Stimulated activated CD4-positive, alpha-beta T cell treated with anti-CD3 and anti-CD28 coated beads, TNF-alpha, amount 100 ng/mL, for 4 hours (primary cell): ENCODE measurements at places on chromosomes 16 and 17.

DNA sequence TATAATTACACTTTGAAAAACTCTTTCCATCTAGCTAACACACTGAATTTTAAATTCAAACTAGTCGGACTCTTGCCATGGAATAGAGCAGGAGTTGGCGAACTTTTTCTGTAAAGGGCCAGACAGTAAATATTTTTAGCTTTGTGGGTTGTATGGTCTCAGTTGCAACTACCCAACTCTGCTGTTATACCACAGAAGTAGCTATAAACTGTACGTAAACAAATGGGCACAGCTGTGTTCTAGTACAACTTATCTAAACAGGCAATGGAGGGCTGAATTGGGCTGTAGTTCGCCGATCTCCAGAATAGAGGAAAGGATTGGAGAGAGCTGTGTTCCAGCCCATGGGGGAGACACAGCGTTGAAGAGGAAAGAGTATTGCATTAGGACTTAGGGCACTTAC, 8.7 kb downstream of the CNTROB start:
- no peak for DNase-seq

DNA sequence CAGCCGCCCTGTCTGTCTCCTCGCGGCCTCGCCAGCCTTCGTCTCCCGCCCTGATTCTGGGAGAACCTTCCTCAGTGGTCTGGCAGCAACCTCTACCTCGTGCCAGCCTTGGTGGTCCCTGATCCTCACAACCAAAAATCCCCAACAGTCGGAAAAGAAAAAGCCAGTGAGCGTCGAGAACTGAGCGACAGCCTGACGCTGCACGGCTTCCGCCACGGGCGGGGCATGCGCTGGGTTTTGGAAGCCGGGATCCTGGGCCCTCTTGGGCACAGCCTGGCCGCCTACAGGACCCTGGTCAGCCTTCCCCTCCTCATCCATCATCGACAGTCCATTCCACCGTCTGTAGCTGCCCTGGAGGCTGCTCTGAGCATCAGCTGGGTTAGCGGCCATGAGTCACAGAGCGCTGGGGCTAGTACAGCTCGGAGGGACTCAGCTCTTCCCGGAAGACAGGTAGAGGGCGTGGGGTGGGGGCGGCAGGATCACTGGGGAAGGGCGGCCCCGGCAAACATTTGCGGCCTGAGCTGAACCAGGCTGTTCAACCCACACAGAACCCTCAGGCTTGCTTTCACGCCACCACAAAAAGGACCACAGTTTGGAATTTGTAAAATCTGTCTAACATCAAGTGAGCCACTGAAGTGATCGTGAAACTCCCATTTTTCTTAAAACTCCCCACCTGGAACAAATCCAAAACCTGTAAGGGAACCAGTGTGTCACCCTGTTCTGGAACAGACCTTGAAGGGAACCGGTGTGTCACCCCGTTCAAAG, 55.4 kb upstream of the DOC2B start:
- DNase-seq: no peak

- DNase-seq: no peak
Measured at GRCh38 chr16:71630808-71631207, 4.8 kb downstream of the MARVELD3 start.

DNA sequence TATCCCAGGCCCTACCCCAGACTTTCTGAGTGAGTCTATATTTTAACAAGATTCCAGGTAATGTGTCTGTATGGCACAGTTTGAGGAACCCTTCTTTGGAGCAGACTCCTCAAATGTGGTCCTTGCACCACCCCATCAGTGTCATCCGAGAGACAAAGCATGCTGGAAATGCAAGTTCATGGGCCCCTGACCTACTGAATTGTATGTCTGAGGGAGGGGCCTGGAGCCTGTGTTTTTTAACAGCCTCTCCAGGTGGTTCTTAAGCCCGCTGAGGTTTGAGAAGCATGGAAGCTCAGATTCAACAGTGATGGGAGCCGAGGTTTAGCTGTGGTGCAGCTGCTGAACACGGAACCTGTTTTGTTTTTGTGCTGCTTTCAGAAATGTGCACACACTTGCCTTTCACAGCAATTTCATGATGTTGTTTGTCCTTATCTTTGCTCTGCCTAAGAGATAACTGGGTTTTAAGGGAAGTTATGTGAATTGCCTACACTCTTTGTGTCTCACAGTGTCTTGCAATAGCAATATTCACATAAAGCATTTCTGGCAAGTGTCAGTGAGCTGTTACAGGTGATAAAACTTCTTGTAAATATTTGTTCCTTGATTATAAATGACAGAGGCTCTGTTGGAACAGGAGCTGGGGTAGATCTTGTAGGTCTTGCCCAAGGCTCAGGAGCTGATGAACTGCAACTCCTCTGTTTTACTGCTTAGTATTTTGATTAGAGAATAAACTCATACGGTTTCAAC, 32.0 kb upstream of the IL34 start:
- DNase-seq: no peak

- DNase-seq: no peak
Measured at GRCh38 chr17:10099051-10099571, 99.3 kb downstream of the GAS7 start.

DNA sequence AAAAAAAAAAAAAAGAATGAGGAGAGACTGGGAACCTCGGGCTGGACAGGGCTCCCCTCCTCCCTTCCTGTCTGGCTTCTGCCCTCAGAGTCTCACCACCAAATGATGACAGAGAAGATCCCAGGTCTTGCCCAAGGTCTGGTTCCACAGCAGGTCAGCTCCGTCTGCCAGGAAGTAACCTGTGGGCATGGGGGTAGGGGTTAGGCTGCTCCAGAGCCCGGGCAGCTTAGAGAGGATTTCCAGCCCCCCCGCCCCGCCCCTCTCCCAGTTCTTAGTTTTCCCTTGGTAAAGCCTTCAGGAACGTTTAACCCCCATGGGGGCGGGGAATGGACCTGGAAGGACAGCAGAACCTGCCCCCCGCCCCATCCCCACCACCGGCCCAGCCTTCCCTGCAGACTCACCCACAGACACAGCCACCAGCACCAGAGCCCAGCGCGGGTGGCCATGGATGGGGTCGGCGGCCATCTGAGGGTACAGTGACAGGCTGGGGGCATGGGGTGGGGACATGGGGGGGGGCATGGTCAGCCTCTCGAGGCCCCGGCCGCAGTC, 700 bp downstream of the TLCD2 start:
- no peak for DNase-seq
